ENCODE measurements at places on chromosomes 16 and 17.

DNA sequence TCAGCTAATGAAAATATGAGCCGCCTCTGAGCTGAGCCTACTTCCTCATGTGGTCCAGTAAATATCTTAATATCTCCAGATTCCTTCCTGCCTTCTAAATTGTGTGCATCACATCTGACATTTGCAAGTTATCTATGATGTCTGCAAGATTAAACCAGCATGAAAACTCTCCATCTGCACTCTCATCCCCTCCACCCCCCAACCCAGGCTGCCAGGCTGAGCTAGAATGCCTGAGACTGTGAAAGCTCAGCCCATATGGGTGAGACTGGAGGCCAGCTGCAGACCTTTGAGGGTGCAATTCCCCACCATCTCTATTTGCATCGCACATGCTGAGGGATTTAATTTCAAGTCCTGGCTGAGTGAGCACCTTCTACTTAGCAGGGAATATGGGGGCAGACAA lies 82.8 kb downstream of the ASIC2 start:
- no peak for DNase-seq

GRCh38 chr17:327296-327695 lies 25.3 kb downstream of the RPH3AL start:
- DNase-seq = peak; percentile 29

GRCh38 chr17:6651354-6651918 lies at the start of the genes C17orf100 and MED31:
Gene C17orf100 (plus strand): TSS chr17:6651762. CDS start chr17:6651914, 152 bp downstream.
Gene MED31 (minus strand): TSS chr17:6651605. CDS start chr17:6651528, 77 bp downstream.
- DNase-seq = peak; percentile 93

- DNase-seq = no peak
These were observed 29.6 kb downstream of the LITAF start for GRCh38 chr16:11556945-11557720.

DNA sequence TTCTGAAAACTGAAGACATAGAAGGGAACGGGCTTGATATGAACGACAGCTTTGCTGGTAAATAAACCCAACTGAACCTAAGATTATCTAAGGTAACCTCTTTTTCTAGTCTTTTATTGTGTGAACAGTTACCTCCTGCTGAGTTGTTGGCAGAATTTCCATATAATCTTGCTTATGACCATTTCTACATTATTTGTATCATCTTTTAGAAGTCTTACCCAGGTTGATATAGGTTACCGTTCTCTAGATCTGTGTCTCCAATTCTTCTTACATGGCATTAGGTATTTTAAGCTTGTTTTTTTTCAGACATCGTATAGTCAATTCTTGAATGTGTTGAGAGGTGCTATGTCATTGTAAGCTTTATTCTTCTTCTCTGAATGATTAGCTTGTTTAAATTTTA lies 24.3 kb downstream of the TTC19 start:
- no peak for DNase-seq

- DNase-seq = no peak
These were observed 56.0 kb upstream of the TOB1 start for GRCh38 chr17:50922107-50922506.

GRCh38 chr17:67578142-67578457 lies 139.6 kb upstream of the NOL11 start:
- DNase-seq = no peak

DNA sequence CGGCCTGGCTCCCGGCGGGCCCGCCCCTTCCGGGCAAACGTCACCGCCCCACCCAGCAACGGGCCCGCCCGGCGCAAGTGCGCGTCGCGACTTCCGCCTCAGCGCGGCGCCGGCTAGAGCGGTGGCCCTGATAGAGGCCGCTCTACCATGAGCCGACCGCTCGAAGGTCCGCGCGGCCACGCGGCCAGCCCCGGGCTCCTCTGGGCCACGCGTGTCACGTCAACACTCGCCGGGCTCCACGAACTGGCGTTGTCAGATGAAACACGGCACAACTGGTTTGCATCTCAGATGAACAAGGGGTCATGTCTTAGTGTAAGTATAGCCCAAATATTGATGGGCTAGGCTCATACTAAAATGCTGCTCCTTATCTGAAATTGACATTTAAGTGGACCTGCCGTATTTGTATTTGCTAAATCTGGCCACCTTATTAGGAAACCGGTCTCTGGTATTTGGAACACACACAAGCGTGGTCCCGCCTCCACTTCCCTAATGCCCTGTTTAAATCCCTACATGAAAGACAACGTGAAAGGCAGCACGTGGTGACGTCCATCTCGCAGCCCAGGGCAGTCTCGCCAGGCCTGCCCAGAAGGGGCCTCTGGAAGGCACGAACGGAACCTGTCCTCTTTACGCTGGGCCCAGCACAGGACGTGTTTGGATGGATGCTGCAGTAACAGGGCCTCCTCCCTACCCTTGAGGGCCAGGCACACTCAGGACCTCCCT lies at the start of gene ZNF598:
ZNF598 (minus strand) TSS at position 31 of the 720 bp plus-strand sequence.
- DNase-seq = no peak

- peak; percentile 58 for DNase-seq
These were observed 4.7 kb upstream of the NUDT16L1 start for GRCh38 chr16:4688674-4689045.

DNA sequence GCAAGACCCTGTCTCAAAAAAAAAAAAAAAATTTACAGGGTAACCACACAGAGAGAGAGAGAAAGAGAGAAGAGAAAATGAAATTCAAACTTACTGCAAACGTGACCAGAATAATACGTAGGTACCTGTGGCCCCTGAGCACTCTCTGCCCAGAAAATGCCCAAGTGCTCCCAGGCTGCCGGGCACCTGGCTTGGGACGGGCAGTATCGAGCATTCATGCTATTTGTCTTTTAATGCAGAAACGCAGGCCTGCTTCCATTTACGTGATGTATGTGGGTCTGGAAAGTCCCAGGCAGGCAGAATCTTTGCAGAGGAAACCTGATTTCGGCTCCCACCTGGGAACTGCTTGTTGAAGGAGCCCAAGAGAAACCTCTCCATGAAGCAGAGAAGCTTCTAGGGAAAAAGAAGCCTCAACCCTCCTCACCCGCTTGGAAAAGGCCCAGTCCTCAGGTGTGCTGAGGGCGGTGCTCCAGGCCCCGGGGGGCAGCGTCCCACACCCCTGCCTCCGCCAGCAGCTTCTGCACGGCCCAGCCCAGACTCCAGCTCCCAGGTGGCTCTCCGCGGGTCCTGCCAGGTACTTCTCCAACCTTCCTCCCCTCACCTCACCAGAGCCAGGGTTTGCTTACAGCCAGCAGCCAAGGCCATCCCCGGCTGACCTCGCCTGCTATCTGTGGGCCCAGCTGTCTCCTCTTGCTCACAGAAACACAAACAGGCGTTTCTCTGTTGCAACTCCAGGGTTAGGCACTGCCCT lies 14.0 kb downstream of the RPH3AL start:
- DNase-seq = peak; percentile 46

DNA sequence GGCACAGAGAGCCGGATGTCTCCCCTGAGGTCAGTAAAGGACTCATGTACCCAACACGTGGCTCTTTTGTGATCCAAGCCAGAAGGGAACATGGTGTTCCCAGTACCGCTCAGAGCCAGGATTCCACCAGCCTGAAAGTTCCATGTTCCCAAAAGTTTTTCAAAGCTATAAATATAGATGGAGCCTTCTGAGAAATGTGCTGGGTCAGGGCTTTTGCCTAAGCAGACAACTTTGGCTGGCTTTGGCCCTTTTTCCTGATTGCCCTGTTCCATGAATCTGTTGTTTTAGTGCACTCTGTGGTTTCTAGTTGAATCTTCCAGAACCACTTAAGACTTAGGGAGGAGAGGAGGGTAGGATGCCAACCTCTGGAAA lies 128.5 kb upstream of the HS3ST2 start:
- DNase-seq = no peak

DNA sequence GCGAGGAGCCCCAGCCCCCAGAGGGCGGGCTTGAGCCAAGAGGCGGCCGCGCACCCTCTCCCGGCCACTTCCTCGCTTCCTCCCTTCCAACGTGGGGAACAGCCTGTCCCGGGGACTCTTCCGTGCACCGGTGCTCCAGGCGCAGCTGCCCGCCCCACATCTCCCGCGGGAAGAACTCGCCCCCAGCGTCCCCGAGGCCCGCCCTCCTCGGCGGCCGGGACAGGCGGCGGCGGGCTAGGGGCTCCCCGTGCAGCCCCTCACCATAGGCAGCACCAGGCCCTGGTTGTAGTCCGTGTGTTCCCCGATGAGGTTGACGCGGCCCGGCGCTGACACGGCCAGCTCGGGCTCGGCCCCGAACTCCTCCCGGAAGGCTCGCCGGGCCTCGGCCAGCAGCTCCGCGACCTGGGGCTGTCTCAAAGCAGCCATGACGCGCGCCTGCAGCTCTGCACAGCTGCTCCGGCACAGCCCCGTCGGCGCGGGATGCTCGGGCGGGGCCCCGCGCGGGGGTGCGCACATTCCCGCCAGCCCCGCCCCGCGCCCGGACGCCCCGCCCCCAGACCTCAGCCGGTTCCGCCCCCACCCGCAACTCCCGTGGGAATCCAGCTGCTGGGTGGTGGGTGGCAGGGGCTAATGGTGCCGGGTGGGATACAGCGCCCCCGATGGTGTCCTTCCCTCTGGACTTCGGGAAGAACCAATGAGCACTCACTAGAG lies at the start of gene GALK1:
GALK1 (minus strand) TSS at position 482 of the 711 bp plus-strand sequence; CDS start at position 426, 56 bp downstream.
- DNase-seq = peak; percentile 78

- no peak for DNase-seq
These were observed 920 bp upstream of the ZCCHC14 start for GRCh38 chr16:87493608-87494280.

DNA sequence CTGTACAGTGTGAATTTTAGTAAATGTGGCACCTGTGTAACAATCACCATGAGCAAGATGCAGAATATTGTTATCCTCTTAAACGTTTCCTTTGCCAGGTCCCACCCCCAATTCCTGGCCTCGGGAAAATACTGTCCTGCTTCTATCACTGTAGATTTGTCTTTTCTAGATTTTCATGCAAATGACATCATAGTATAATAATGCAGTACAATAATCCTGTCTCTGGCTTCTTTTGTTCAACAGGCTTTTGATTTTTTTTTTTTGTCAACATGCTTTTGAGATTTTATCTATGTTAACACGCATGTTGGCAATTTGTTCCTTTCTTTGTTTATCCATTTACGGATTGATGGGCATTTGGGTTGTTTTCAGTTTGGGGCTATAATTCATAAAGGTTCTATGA lies 20.4 kb upstream of the HEATR3 start:
- no peak for DNase-seq

- no peak for DNase-seq
These were observed 35.3 kb upstream of the MMP2 start for GRCh38 chr16:55443434-55444346.

GRCh38 chr16:35746281-35746962 lies 2287.0 kb downstream of the TP53TG3F start:
- no peak for DNase-seq

GRCh38 chr16:57371494-57372371 lies 557 bp upstream of the CX3CL1 start:
- DNase-seq = no peak

DNA sequence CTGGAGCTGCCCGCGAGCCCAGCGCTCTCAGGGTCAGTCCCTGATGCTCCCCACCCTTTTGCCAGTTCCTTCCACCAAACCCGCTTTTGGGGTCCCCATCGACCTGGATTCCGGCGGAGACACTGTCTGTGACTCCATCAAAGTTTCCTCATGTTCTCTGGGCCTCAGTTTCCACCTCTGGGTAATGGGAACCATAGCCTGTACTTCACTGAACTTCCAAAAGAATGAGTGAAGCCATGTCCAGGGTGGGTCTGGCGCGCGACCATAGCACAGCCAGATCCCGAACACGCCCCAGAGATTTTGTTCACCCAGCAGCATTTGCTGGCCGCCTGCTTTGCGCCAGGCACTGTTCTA lies 327 bp downstream of the SDR42E2 start:
- no peak for DNase-seq

DNA sequence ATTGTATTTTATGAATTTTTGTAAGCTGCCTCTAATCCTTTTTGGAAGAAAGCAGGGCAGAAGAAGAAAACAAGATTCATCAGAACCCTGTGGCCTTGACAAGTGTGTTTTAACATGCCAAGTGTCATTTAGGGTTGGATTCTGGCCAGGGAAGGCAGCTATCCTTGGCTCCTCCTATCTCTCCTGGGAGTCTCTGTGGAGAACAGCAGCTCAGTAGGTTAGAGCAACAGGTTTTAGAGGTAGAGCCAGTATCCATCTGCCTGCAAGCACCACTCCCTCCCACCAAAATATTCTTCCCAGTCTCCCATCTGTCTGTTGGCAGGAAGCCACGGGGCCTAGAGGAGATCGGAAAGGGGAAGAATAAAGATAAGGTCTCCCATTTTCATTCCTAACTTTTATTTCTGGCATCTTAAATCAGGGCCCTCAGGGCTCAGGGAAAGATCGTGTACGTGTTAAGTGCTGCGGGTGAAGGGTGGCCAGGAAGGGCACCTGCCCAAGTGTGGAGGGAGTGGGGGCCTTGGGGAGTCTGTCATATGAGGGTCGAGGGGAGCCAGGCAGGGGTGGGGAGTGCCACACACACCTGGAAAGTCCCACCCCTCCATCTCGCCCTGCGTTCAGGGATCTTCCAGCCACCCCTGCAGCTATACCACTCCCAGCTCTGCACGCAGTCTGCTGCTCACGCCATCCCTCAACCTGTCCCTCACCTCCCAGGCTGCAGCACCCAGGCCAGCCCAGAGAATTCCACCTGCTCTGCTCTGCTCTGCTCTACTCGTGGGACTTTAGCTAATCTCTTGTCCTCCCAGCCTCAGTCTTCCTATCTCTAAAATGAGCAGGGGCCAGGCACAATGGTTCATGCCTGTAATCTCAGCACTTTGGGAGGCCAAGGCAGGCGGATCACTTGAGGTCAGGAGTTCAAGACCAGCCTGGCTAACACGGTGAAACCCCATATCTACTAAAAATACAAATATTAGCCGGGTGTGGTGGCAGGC lies 17.1 kb upstream of the CPSF4L start:
- DNase-seq = no peak

GRCh38 chr17:68518063-68518815 lies 6.0 kb downstream of the PRKAR1A start:
- DNase-seq = no peak

DNA sequence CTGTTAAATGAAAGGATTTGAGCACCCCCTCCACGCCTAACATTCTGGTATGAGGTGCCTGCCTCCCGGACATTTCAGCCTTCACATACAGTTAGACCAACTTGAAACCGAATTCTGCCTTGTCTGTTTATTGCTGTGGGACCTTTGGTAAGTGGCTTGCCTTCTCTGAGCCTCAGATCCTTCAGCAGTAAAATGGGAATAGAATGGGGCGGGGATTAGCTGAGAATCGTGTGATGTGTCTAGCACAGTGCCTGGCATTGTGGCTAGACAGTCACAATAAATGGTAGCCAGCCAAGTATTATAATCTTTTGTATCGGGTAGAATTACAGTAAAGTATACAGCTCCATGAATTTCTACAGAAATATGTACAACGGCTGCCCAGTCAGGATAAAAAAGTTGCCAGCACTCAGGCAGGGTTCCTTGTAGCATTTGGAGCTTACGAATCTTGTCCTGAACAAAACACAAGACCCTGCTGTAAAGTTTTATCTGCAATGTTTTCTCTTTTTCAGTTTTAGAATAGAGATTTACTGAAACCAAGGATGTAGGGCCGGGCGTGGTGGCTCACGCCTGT lies 786 bp downstream of the TMC7 start:
- no peak for DNase-seq

DNA sequence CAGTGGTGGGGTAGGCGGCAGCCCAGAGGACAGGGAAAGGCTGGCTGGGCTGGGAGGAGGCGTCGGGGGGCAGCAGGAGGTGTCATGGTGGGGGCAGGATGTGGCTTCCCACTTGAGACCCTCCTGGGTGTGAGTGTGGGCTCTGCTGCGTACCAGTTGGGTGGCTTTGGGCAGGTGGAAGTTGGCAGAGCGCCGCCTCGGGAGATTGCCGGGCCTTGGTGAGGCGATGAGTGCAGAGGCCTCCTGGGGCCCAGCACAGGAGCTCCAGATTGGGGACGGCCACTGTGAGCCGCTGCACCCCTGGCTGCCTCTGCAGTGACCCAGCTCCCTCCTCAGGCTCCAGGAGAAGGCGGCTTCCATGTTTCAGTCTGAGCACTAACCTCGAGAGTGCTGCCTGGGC lies 13.8 kb downstream of the GPT2 start:
- no peak for DNase-seq

Measured in RWPE2 (cell line).